ENCODE measurements at places on chromosomes 11 and 22.

DNA sequence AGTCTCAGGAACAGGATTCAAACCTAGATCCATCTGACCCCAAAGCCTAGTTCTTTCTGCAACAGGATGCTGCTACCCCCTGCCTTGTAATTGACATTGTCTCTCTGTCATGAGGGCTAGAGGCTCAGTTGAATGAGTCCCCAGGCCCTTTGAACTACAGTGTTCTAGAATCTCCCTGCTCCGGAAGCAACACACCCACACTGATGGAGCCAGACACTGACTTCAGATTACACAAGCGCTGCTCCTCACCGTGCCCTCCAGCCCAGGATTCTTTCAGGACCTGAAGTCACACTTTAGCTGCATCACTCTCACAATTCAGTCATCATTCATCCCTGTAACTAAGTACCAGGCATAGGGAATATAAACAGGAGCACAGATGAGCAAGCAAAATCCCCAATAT is 69.6 kb downstream of the RAB30 start:
- DNase-seq = no peak

DNA sequence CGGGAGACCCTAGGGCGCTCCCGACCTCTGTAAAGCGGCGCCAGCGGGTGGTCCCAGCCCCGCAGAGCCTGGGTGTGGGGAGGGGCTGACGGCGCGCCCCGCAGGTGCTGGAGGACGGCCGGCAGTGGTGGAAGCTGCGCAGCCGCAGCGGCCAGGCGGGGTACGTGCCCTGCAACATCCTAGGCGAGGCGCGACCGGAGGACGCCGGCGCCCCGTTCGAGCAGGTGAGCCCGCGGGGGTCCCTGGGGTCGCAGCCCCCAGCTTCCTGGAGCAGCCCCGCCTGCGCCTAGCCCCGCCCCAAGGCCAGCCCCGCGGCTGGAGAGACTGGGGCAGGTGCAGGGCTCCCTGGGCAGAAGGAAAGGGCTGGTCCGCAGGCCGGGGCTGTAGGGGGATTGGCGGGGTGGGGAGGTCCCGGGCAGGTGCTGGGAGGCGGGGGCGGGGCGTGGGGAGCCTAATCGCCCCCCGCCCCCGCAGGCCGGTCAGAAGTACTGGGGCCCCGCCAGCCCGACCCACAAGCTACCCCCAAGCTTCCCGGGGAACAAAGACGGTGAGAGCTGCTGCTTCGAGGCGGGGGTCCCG is 19.7 kb downstream of the EPS8L2 start:
- DNase-seq = no peak

DNA sequence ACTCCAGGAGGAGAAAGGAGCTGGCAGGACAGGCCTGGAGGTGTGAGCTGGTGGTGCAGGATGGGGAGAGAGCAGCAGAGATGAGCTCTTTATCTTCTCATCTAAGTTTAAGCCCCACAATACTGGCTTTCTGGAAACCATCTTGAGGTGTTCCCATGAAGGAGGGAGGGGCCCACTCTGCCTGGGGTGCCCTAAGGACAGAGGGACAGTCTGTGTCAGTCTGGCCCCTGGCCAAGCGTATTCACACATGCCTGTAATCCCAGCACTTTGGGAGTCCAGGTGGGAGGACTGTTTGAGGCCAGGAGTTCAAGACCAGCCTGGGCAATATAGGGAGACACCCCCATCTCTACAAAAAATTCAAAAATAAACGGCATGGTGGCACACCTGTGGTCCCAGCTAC is 8.9 kb downstream of the SERHL2 start:
- DNase-seq = no peak

DNA sequence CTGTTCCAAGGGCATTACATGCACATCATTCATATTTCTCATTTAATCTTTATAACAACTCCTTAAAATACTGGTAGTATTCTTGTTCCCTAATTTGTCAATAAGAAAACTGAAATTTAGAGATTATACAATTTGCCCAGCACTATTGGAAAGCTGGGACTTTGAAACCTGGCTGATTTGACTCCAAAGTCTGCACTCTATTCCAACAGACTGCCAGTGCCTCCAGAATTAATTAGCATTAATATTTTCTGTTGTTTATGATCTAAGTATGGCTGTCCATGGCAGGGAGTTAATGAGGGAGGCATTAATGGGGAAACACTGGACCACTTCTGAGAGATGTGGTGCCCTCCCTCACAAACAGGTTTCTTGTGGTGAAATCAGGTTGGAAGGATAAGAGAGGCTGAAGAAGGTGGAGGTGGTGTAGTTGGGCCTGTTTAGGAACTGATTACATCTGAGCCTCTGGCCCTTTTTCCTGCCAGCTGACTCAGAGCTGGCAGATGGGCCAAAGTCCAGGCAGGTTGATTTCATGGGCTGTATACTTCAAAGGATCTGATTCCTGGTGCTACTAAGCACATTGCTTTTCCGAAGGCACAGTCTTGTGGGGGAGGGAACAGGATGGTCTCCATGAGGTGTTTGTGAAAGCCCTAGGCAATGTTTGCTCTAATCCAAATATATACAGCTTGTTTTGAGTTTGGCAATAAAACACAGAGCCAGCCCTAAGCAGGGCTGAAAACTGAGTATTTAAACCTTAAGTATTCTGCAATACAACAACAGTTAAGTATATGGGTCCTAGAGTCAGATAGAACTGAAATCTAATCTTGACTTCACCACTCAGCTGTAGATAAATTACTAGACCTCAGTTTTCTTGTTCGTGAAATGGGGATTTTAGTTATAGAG is 21.0 kb upstream of the RAB30 start:
- no peak for DNase-seq

- no peak for DNase-seq
Measured at GRCh38 chr11:120643284-120643683, 131.7 kb downstream of the GRIK4 start.

DNA sequence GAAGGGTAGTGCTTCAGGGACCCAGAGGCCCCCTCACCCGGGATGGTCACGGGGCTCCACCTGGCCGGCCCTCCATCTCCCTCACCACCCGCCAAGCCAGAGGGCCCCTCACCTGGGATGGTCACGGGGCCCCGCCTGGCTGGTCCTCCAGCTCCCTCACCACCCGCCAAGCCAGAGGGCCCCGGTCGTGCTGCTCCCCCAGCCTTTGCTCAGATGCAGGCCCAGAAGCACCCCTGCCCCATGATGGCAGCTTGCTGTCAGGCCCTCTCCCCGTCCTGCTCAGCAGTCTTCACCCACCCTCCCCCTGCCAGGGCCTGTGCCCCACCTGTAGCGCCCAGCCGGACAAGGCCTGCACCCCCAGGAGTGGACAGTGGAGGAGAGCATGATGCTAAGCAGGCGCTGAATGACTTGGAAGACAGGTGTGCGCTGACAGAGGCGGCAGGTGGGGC is 7.3 kb downstream of the DENND6B start:
- no peak for DNase-seq

GRCh38 chr11:83047515-83048225 is 24.0 kb downstream of the RAB30 start:
- no peak for DNase-seq

GRCh38 chr22:43066844-43067385 is 22.3 kb downstream of the TTLL1 start:
- no peak for DNase-seq

GRCh38 chr22:23553438-23553837 is 26.7 kb downstream of the IGLL1 start:
- no peak for DNase-seq

DNA sequence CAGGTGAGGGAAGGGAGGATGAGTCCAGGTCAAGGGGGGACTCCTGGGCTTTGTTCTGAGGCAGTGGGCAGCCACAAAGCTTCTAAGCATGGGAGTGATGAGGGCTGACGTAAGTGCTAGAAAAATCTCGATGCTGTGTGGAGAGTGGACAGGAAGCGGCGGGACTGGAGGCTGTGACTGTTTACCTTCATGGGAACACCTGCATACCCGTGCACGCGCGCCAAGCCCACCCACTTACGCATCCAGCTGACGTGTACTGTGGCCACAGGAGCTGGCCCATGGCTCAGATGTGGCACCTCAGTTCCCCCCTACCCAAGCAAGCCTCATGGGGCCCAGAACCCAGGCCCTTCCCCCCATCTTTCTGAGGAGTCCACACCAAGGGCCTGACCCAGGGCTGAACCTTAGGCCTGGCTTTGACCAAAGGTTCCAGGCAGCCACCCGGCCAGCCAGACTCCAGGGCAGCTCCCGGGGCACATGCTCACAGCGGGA is 14.0 kb downstream of the MYRF start:
- no peak for DNase-seq

- DNase-seq = no peak
Measured at GRCh38 chr22:45496451-45496941, 6.2 kb upstream of the FBLN1 start.

DNA sequence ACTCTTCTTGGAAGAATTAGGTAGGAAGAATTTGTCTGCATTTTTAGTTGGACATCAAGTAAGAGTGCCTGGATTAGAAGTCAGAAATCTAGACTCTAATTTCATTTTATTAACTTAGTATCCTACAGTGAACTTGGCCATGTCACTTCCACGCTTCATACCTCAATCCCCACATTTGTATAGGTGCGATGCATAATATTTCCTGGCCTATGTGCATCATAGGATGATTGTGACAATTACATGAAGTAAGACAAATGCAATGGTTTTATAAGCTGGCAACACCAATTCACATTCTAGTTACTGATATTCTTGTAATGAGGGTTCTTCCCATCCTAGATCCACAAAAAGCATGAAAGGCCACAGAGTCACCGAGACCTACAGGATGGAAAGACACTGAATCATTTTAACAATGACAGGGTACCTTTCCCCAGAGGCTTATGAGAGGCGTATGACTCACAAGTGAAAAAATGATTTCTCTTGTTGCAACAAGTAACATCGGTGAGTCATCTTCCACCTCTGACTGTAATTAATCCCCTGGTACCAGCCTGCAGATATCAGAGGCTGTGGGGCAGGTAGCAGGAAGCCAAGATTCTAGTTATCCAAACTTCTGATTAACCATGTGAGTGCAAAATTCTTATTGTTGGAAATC is 56.0 kb upstream of the OR5AK2 start:
- DNase-seq = no peak

DNA sequence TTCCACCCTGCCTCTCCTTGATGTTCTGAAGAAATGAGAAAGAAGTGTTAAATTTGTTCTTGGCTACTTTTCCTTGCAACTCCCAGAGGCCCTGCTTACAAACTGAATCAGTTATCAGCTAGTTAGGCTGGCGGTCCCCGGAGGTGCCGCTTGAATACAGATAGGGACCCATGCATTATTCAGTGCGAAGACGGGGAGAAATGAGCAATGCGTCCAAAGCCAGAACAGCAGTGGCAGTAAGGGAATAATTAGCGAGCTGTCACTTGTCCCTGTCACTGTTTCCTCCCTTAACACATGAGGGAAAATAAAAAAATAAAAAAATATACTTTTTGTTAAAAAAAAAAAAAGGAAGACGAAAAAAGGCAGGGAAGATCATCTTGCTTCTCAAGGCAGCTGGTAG is 528.1 kb downstream of the MN1 start:
- no peak for DNase-seq

- DNase-seq = no peak
Measured at GRCh38 chr11:33634291-33634834, 66.3 kb downstream of the C11orf91 start.

- no peak for DNase-seq
Measured at GRCh38 chr22:29003975-29004646, 57.5 kb downstream of the C22orf31 start.

DNA sequence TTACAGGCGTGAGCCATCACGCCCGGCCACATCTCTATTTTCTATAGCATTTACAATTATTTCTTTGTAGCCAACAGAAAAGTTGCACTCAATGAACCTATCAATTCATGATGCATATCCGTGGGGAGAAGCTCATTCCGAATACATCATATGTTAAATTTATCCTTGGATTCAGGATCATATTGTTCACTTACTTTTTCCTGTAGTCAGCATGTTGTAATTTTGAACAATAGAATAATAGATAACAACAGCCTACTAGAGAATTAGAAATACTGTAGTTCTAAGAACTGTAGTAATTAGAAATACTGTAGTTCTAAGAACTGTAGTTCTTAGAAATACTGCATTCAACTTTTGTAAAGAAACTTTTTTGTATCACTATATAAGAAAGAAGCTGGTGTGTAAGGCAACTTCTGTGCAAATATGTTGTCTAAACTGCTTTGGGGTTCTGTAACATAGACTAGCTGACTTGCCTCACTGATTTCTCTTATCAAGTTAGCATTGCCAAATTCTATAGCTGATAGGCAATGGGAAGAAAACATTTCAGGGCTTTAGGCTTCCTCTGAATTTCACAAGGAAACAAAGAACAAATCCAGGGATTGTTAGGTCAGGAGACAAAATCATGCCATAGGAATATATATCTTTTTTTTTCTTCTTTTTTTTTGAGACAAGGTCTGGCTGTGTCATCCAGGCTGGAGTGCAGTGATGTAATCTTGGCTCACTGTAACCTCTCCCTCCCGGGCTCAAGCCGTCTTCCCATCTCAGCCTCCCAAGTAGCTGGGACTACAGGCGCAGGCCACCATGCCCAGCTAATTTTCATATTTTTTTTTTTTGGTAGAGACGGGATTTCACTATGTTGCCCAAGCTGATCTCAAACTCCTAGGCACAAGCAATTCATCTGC is 91.9 kb downstream of the CSTPP1 start:
- no peak for DNase-seq

DNA sequence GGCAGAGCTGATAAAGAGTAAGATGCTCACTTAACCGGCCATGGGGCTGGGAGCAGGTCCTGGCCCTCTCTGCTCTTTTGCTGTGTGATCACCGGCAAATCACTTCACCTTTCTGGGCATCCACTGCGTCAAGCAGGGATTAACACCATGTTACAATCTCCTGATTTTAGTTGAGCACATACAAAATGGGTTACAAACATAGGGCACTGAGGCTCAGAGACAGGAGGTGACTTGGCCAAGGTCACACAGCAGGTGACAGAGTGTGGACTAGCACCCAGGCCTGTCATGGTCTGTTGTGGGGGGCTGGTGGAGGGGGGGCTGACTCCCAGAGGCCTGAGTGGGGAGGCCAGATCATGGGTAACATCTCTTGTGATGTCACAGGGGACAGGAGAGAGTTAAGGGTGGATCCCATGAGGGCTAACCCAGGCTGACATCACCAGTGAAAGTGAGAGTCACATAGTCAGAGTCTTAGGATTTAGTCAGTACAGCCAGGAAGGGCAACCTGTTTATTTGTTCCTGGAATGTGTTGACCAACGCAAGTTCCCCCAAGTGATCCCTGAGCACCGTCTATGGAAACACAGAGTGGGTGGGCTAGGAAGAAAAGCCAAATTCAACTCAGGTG is 27.8 kb downstream of the GDPD5 start:
- no peak for DNase-seq

- DNase-seq = no peak
Measured at GRCh38 chr11:36711104-36711825, 113.2 kb upstream of the RAG2 start.

- no peak for DNase-seq
Measured at GRCh38 chr22:30036656-30037055, 43.6 kb upstream of the HORMAD2 start.

GRCh38 chr22:21823740-21824444 is 43.6 kb downstream of the MAPK1 start:
- DNase-seq = no peak

- DNase-seq = no peak
Measured at GRCh38 chr11:36057379-36058042, 113.6 kb downstream of the LDLRAD3 start.

GRCh38 chr11:43852057-43852636 is 28.5 kb upstream of the ALKBH3 start:
- DNase-seq = peak; percentile 39

- no peak for DNase-seq
Measured at GRCh38 chr11:20197881-20198280, 37.6 kb upstream of the DBX1 start.

- no peak for DNase-seq
Measured at GRCh38 chr11:3202305-3202704, 16.3 kb downstream of the MRGPRG start.
